ENCODE measurements at places on chromosomes 4 and X.

DNA sequence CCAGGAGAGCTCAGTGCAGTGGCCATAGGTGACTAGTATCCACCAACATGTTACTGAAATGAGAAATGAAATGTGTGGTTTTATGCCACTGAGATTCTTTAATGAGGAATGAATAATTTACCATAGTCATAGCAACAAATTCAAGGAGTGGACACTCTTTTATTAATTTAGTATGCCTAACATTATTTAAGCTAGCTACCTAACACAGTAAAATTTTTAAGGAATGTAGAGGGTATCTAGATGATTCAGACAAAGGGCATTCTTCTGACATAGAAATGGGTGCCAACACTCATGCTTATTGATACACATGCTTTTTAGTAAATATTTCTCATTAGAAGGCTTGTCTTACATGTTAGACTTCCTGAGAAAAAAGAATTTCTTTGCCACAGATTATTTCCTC is 33.3 kb upstream of the SULT1B1 start:
- DNase-seq = no peak

DNA sequence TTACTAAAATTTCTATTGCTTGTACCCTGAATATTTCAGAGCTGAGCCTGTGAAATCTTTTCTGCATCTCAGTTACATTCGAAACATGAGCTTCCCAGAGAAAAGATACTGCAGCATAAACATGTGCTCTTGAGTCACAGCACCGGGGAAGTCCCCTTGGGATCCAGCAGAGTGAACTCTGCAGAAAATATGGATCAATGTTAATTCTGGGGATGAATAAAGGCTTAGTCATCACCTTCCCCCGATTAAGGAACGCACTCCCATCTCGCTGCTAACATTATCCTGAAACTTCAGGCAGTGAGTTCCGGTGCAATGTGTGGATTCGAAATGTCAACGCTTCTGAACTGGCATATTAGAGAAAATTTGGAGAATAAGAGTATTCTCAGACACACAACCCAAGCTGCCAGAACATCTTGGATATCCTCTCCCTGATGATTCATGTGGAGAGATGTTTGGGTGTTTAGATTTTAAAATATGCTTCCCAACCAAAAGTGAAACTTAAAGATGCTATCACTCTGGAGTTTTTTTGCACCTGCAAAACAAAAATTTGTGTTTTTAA is 90.8 kb downstream of the IRF2 start:
- DNase-seq = peak; percentile 80

DNA sequence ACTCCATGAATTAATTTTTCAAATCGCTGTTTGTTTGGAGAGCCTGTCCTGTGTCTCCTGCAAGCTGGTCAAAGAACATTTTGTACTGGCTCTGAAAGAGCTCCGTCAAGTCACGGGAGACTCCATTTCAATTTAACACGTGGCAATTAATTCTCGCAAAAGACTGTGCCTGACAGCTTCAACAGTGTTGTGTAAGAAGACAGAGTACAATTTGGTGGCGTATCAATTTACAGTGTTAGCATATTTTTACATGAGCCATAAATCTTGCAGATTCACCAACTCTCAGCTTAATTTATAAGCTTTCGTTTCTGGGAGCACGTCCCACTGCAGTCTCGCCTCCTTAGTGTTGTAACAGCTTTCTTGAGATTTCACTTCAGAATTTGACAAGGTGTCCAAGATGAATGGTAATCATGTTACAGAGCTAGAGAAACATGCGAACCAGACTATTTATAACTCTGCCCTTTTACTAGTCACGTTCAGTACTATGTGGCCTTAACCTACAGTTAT is 70.8 kb downstream of the RWDD4 start:
- DNase-seq = peak; percentile 59

- DNase-seq = no peak
Measured at GRCh38 chr4:153887217-153887616, 98.3 kb upstream of the SFRP2 start.

DNA sequence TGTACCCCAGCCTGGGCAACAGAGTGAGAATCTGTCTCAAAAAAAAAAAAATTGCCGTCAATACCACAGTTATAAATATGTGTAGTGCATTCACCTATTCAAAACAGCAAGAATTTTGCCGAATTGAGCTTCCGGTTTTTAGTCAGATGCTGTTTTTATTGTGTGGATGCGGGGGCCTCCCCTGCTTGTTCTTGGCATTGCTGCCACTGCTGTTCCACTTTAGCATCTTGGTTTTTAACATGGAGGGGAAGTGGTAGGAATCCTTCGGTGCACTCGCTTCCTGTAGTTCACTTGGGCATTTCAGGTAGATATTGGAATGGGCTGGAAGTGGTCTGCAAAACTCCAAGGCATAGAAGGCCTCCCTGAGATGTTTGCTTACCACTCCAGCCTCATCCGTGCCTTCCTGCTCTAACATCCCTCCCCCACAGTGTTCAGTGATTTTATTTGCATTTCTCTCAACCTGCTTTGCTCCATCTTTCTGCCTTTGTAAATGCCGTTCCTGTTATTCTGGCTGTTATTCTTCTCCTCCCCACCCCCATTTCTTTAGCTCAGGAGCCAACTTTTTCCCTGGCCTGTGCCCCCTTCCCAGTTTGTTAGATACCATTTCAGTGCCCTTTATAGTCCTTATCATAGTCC is 25.5 kb downstream of the MOB1B start:
- DNase-seq = no peak

DNA sequence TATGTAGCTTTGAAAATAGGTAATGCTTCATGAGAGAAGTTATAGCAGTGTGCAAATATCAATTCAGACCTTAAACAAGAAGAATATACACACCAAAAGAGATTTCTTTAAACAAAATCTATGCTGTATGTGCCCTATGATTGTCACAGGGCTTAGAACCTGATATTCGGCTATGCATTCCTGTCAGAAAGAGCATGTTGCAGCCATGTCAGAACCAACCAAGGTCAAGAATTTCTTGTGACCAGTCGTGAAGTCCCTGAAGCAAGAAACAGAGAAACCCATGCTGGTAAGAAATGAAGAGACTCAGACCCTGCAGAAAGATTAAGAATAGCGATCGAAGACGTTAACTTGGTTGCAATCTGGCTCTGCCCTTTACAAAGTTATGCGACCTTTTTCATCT is 210.3 kb upstream of the SPIN4 start:
- no peak for DNase-seq

- DNase-seq = no peak
Measured at GRCh38 chr4:184979461-184980124, 38.7 kb upstream of the HELT start.
